Caki2 (cell line): ENCODE measurements at places on chromosomes 6 and 20. TPM values are rescaled to one million over a fixed set of nuclear protein-coding genes. Genes with fewer than 3 reads are reported as not detected.
A peak's percentile ranks its signal among the peaks of the same experiment; 100 is the strongest.

Gene KIF6
- not detected in 2 replicates for total RNA-seq

Gene CEP57L1
- total RNA-seq = 11.3 and 18.2 TPM in 2 replicates

Gene MAD2L1BP
- total RNA-seq = 39.1 and 46.7 TPM in 2 replicates

Gene NRM
- total RNA-seq = 2.3 and 16.7 TPM in 2 replicates

Gene HLA-DRA
- total RNA-seq = not detected in 2 replicates

- DNase-seq = no peak
Measured at GRCh38 chr6:83976037-83976755, 57.4 kb upstream of the MRAP2 start.

- DNase-seq = peak; percentile 30
Measured at GRCh38 chr6:105675715-105676397, 273.0 kb upstream of the PREP start.

- DNase-seq = no peak
Measured at GRCh38 chr6:98634569-98634968, 199.8 kb upstream of the POU3F2 start.

DNA sequence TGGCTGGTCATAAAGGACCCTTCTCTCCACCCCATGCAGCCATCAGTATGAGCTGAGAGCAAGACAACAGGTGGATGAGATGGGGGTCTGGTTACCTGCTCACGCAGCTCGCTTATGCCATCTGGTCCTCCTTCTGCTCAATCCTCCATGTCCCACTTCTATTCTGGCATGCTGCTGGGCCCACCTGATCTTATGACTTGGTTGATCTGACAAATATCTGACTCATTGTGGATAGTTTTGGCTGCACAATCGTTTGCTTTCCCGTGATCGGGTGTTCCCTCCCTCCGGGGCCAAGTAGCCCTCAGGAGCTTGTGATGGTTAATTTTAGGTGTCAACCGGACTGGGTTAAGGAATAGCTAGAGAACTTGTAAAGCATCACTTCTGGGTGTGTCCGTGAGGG is 26.6 kb upstream of the ELMO2 start:
- DNase-seq = no peak

DNA sequence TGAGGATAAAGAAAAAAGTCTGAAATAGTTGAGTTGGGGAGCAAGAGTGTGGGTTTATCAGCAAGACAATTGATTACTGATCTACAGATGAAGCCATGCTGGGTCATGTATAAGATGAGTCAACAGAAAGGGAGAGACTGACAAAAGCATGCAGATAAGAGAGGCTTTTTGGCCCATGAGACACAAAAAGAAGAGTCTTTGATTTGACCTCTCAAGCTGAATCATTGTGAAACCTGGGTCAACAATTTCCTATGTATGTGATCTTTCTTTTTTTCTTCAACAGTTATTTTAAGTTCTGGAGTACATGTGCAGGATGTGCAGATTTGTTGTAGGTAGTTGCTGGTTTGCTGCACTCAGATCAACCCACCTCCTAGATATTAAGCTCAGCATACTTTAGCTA is 15.9 kb downstream of the RIMS1 start:
- DNase-seq = no peak

DNA sequence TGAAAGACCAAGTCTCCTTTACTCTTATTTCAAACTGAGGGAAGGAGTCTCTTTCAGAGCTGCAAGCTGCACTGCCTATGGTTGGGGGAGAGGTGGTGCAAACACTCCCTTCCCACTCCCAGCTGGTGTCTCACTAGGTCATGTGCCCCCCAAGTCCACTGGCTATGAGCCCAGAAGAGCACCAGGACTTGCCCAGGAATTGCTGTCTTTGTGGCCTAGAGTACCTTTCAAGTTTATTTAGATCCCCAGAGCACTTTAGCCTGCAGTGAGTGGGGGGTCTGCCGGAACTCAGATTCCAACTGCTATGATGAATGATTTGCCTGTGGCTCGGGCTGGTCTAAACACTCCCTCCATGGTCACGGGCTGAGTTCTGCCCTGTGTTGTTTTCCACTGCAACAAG is 192.6 kb upstream of the CITED2 start:
- no peak for DNase-seq

GRCh38 chr6:155854787-155855186 is 399.1 kb upstream of the NOX3 start:
- DNase-seq = no peak

GRCh38 chr6:22442826-22443225 is 126.5 kb upstream of the HDGFL1 start:
- no peak for DNase-seq

DNA sequence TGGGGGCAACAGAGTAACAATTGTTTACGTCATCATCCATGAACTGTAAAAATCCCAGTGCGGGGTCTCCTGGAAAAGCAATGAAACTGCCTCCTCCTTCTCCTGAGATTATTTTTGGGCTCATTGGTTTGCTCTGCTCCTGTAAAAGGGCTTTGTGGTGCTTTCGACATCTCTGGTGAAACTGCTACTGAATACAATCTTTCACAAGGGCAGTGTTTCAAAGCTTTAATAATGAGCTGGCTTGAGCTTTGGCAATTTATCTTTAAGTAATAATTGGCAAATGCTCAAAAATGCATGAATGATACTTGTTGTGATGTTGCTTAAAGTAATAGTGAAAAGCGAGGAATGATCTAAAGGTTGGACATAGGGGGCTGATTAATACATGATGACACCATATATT is 43.5 kb upstream of the ENPP1 start:
- DNase-seq = no peak
